ENCODE measurements at places on chromosomes 1 and 21.

GRCh38 chr1:221834698-221835513 is 93.0 kb upstream of the DUSP10 start:
- no peak for DNase-seq

GRCh38 chr1:55654750-55655149 is 439.6 kb upstream of the USP24 start:
- DNase-seq, result no peak

DNA sequence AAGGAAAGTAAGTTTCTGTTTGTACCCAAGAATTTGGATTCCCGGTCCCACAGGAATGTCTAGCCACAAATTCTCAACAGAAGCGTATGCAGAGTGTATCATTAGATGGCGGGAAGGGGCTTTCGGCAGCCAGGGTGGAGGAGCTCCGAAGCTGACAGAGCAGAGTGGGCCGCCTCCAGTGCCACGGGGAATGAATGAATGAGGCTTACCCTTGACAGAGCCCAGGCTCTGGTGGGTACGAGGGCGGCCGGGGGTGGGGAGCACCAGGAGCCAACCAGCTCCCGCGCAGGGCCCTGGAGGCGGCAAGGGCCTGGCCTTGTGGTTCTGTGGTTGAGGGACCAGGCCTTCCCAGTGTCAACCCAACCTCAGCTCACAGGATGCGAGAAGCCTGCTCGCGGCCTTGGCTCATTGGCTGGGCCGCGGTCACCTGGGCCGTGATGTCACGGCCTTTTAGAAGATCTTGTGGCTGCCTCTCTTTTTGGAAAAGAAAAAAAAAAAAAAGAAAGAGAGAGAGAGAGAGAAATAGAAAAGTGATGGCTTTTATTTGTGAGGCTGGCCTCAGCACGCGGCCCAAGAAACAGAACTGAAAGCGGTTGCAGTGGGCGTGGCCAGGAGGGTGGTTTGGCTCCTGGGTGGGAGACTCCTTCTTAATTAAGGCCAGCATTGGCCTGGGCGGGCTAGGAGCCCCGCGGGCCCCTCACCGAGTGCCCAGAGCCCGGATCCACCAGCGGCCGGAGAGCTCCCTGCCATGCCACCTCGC is 34.9 kb upstream of the RUNX3 start:
- peak; percentile 55 for DNase-seq

DNA sequence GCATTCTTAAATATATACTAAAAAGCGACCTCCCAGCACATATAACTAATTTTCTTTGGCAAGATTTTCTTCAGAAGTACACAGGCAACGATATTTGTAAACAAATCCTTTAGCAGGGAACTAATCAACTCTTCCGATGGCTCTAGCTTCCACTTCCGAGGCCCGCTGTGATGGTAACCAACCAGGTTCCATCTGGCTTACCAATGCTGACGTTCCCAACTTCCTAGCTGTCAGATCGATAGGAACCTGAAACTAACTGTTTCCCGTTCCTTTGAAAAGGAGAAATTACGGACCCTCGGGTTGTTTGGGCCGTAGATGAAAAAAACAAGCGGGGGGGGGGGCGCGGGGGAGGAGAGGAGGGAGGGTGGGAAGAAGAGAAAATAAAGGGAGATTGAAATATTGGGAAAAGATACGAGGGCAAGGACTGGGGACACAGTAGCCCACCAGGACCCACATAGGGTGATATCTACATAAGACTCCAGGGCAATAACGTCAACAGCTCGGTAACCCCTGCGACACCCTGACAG is 513 bp downstream of the GTF2B start:
- no peak for DNase-seq

DNA sequence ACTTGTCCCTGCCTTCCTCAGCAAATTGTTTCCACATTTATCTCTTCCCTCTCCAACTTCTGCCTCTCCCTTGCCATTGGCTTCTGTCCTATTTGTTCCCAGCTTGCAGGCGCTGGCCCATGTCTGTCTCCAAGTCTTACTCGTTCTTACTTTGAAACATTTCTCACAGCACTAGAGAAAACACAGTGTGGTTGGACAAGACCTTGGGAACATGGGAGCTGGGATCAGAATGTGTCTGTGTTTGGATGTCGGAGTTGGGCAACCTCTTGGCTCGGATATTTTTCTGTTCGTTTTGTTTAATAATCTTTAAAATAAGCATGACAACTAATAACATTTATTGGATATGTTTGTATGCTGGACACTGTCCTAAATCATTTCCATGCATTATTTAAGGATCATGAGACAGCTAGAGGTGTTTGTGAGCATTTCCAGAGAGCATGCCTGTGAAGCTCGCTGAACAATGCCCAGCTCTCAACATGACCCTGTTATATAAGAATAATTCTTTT is 5.9 kb upstream of the BRWD1 start:
- DNase-seq, result peak; percentile 63

- no peak for DNase-seq
These were observed 7.1 kb upstream of the PHLDA3 start for GRCh38 chr1:201475915-201476669.

GRCh38 chr1:165476776-165477175 is 31.9 kb upstream of the RXRG start:
- no peak for DNase-seq

DNA sequence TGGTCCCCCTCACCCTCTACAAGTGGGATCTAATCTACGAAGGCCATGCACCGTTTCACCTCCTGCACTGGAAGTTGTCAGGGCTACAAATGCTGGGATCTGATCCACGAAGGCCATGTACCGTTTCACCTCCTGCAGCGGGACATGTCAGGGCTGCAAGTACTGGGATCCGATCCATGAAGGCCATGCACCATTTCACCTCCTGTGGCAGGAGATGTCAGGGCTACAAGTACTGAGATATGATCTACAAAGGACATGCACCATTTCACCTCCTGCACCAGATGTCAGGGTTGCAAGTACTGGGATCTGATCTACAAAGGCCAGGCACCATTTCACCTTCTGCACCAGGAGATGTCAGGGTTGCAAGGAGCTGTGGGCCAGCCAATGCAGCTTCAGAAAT is 7.0 kb downstream of the ALDH4A1 start:
- DNase-seq, result no peak

- no peak for DNase-seq
These were observed 74.3 kb downstream of the DDR2 start for GRCh38 chr1:162706606-162707005.

DNA sequence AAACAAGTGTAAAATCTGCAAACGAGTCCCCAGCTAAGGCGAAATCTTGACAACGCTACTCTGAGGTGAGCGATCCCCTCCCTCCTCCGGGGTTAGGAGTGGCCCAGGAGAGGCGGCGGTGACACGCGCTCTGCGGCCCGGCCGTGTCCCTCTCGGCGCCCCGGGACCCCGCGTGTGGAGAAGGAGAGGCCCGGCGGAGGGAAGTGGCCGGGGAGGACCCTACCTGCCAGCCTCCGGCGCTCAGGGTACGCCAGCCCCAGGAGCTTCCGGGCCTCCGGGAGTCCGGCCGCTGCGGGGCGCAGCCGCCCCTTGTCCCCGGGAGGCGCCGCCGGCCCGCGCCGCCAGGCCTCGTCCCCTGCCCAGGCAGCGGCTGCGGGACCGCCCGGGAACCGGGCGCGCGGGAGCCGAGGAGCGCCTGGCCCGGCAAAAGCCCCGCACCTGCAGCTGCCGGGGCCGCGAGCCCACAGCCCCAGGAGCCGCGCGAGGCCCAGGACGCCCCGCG is 543 bp downstream of the ABCB10 start:
- peak; percentile 63 for DNase-seq

GRCh38 chr1:63973005-63973419 is 199.2 kb downstream of the ROR1 start:
- DNase-seq, result no peak

DNA sequence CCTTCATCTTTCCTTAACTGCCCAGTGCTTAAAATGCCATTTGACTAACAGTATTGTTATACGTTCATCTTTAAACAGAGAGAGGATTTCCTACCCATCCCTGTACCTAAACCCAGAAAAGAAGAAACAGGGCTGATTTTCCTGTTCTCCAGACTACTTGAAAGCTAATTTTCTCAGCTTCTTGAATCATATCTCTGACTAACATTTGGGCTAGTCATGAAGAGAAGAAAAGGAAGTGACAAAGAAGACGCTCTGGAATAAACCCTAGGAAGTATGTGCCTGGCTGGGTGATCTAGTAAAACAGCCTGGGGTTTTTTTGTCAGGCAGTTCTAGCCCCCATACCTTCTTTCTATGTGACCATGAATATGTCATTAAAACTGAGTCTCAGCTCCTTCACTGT is 44.8 kb upstream of the SGIP1 start:
- no peak for DNase-seq

DNA sequence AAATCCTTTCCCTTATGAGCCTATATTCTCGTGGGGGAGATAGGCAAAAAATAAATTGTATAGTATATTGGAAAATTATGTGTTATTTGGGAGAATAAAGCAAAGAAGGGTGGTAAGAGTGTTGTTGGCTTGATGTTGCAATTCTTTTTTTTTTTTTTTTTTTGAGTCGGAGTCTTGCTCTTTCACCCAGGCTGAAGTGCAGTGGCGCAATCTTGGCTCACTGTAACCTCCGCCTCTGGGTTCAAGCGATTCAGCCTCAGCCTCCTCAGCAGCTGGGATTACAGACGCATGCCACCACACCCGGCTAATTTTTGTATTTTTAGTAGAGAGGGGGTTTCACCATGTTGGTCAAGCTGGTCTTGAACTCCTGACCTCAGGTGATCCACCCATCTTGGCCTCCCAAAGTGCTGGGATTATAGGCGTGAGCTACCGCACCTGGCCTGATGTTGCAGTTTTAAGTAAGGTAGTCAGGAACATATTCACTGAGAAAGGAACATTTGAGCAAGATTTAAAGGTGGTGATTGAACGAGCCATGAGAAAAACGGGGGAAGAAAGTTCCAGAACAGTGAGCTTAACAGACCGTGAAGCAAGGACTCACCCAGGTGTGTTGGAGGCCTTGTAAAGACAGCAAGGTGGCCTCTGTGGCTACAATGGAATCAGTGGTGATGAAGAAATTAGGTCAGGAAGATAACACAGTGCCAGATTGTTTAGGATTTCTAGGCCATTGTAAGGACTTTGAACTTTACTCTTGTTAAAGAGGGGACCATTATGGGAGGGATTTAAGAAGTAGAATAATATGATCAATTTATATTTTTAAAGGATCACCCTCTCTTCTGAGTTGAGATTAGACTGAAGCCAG is 45.8 kb downstream of the RPRD2 start:
- DNase-seq, result peak; percentile 51

DNA sequence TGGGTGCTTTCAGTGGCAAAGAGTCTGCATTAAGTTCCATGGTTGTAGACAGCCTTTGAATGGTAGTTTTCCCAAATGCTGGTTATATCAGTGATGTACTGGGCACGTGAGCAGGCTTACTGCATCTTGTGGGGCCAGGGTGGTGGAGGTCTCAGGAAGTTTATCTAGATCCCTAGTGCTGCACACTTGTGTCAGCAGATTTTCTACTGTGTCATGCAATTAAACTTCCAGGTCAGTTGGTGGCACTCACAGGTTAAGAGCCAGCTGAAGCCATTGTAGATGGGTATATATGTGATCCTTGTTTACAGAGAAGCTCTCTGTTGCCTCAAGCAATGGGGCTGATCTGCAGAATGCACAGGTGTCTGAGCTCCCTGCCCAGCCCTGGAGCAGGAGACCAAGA is 33.0 kb downstream of the FOXJ3 start:
- DNase-seq, result no peak

GRCh38 chr1:18463984-18464664 is 16.6 kb upstream of the KLHDC7A start:
- DNase-seq, result no peak

GRCh38 chr1:222976453-222976852 is 161.6 kb downstream of the DISP1 start:
- DNase-seq, result no peak

DNA sequence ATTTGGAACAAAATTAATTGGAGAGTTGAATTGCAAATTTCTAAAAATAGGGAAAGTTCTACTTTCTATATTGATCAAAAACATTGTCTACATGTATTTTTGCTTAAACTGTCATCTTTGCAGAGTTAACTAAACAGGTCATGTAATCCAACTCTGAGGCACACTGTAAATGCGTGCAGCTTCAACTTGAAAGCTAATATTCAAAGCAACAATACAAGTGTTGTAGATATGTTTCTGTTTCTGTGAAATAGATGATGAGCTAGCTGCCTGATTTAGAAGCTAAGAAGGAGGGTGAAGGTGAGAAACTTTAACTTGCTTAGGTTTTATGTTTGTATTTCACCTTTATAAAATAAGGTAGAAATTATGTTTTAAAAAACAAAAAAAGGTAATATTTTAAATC is 77.2 kb downstream of the IVNS1ABP start:
- DNase-seq, result no peak
